ENCODE measurements at places on chromosomes 12 and 14.
A peak's percentile ranks its signal among the peaks of the same experiment; 100 is the strongest.

DNA sequence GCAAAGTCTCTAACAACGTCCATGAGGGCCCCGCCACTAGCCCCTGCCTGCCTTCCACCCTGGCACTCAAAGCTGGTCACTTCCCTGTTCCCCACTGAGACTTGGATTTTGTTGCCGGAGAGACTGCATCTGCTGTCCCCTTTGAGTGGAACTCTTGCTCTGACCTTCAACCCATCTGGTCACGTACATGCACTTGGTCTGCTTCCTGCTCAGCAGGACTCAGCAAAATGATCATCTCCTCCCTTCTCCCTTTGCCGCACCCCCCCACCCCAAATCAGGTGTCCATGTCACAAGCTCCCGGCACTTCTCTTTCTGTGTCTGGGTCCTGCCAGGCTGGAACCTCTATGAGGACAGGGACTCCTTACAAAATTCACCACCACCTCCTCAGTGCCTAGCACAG is 180.9 kb downstream of the CHST11 start:
- no peak for DNase-seq

GRCh38 chr14:93112891-93113677 is 2.6 kb downstream of the ITPK1 start:
- DNase-seq: peak; percentile 58

DNA sequence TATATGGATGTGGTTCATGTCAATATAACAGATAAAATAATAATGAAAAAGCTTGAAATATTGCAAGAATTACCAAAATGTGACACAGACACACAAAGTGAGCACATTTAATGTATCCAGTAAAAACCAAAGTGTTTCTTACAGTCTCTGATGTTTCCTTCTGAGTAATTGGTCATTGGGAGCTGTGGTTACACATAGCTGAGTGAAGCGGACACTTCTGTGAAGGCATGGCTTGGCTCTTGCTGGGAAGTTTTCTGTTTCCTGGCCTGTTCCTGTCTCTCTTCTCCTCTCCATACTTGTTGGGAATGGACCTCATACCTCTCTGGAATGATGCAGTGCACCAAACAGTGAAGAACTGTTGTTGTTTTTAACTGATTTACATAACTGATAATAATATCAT is 117.3 kb downstream of the BICD1 start:
- DNase-seq: no peak

DNA sequence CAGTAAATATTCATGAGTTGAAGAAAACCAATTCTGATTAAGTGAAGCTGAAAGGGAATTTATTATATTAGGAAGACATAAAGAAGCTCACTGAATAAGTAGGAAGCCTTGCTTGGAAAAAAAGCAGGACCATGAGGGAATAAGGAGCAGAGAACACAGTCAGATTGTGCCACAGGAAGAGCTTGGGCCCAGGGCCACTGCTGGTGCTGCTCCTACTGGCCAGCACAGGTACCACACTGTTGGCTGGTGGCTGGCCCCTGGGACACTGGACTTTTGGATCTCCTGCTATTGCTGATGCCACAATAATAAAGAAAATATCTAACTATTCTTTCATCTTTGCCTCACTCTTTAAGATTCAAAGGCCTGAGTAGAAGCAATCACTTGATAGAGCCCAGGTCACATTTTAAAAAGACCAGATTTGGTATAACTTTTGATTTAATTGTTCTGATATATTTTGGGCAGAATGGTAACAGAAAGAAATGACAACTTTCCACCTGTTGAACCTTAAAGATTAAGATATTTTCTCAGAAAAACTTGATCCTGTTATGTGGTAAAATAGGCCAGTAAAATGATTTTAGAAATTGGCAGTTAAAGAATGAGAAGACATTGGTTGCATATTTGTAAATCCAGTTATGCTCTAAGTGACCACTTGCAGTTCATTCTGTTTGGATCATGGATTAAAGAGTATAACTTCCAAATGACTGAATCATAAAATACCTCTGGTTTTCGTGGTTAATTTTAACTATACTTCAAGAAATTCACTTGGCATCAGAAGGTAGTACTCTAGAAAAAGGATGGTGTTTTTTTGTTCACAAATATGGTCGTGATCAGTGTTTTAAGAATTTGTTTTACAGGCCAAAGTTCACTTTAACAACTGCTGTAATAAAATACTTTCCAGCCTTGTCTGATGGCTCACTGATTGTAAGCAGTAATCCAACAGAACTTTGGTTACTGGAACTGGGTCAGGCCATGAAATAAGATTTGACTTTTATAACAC is 68.3 kb downstream of the DERA start:
- peak; percentile 7 for DNase-seq

- DNase-seq: no peak
Measured at GRCh38 chr12:9344541-9344940, 136.3 kb upstream of the PZP start.

GRCh38 chr12:14824012-14824634 is 10.1 kb upstream of the SMCO3 start:
- DNase-seq: no peak

DNA sequence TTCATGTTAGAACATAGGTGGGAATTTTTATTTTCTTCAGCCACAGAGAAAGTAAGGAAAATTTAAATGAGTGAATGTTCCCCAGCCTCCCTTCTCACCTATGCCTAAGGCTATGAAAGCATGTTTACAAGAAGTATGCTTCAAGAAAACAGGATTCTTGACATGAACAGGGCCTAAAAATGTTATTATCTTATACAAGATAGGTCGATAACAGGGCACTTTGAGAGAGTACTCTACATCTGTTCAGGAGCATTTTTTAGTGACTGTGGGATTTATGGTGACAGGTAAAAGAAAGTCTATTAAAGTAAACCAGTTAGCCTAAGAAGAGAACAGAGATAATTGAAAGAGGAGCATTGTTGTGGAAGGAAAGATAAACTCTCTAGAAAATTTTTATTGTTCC is 222.9 kb upstream of the DAAM1 start:
- no peak for DNase-seq

DNA sequence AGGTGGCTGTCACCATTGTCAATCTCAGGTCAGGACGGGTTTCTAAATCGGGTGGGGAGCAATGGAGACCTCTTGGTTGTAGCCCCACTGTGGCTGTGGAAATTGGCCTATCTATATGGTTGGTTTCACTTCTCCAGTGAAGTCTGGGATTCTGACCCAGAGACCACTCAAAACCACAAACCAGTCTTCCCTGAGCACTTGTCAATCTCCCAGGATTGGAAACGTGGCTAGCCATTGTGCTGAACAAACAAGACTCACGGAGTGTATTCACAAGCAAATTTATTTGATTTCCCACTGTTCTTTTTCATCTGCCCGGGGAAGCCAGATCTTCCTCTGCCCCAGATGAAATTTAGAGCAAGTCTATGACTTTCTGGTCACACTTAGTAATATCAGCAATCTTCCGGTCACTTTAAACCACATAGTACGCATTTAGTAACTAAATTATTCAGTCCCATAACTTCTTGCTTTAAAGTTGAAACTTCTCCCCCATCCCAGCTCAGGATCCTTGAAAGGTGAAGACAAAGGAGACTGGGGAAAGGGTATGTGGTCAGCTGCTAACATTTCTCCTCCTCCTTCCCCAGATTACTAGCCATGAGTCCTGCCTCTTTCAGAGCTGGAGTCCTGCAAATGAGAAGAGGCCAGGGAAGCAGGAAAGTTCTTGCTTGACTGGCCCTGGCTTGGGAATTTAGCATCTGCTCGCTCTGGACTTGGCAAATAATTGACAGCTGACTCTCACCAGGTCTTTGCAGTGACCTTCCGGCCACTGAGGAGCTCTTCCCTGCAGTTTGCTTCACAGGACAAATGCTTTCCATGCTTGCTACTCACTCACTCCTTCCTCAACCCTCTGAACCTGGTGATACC is 123.2 kb upstream of the MAX start:
- no peak for DNase-seq

DNA sequence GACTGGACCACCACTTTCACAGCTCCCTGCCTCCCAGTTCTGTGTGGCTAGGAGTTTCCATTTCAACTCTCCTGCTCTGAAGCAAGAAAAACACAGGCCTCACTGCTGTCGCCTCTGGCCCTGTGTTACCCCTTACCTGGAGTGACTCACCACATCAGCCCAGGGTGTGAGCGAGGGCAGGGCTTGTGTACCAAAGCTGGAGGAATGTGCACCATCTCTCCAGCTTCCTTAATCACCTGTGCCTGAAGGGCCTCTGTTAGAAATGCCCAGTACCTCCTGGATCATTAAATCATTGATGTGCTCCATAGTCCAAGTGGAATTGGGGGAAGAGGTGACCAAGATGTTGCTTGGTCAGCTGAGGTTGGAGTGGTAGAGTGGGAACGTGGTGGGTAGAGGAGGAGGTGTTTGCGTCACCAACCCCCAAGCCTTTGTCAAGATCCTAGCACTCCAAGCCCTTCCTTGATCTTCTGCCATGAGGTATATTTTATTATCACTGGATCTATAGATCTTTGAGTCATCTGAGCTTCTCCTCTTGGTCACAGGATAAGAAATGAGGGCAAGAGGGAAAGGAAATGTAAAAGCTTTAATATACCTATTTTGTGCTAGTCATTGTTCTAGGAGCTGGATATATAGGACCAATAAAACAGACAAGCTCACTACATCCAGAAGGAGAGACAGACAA is 51.3 kb downstream of the SSPN start:
- DNase-seq: no peak

DNA sequence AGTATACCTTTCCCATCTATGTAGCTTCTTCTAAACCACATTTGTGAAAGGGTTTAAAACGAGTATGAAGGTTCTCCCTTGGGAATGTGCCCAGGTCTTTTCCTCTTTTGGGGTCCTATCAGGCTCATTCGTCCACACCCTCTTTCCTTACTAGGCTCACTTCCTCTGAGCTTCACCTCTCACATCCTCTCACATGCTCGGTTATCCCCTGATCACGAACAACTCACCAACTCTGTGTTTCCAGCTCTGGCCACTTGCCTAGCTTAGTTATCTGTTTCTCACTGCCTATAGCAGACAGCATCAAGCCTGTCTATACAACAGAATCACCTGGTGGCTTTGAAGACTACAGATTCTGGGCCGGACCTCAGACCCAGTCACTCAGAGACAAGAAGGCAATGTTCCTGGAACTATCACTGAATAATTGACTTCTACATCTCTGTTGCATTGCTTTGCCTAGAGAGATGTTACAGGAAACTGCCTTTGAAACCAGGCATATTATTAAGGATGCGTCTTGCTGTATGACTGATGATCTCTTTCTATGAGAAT is 158.2 kb downstream of the FOXN3 start:
- no peak for DNase-seq

- no peak for DNase-seq
Measured at GRCh38 chr12:59844750-59845149, 248.9 kb downstream of the SLC16A7 start.

GRCh38 chr14:92225731-92226130 is 97.2 kb upstream of the SLC24A4 start:
- no peak for DNase-seq

DNA sequence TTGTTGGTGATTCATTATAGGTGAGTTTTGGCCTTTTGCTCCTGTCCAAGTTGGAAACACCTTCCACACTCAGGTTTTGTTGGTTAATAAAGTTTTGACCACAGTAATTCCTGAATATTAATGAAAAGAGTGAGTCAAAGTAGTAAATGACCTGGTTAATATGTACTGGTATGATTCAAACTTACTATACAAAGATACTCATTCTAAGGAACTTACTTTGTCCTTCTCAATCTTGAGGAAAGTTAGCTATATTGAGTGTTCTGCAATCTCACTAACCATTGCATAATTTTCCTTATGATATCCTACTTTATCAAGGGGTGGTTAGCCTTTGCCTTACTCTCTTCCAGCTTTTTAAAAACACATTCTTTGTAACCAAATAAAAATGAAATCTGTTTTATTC is 20.9 kb upstream of the HECTD1 start:
- DNase-seq: no peak

GRCh38 chr12:121490401-121491281 is 90.2 kb downstream of the KDM2B start:
- no peak for DNase-seq

DNA sequence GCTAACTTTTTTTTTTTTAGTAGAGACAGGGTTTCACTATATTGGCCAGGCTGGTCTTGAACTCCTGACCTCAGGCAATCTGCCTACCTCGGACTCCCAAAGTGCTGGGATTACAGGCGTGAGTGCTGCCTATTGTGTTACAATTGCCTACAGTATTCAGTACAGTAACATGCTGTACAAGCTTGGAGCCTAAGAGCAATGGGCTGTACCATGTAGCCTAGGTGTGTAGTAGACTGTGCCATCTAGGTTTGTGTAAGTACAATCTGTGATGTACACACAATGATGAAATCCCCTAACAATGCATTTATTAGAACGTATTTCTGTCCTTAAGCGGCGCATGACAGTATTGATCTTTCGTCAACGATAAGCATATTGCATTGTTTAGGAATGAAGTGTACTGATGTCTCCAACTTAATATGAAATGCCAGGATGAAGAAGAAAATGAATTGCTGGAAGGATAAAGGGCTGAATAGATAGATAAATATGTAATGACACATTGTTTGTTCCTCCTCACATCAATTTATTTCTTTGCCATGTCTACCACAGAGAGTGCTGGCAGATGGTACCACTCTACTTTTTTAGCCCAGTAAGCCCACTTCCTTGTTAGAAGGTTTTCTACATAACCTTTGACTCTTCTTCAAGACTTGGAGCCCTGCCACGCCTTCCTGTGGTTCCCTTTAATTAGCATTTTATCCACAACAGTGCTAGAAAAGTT is 467.5 kb downstream of the VRK1 start:
- no peak for DNase-seq

- no peak for DNase-seq
Measured at GRCh38 chr12:55686366-55687010, 21.2 kb downstream of the ITGA7 start.

GRCh38 chr14:97297100-97297499 is 499.9 kb downstream of the VRK1 start:
- DNase-seq: no peak

DNA sequence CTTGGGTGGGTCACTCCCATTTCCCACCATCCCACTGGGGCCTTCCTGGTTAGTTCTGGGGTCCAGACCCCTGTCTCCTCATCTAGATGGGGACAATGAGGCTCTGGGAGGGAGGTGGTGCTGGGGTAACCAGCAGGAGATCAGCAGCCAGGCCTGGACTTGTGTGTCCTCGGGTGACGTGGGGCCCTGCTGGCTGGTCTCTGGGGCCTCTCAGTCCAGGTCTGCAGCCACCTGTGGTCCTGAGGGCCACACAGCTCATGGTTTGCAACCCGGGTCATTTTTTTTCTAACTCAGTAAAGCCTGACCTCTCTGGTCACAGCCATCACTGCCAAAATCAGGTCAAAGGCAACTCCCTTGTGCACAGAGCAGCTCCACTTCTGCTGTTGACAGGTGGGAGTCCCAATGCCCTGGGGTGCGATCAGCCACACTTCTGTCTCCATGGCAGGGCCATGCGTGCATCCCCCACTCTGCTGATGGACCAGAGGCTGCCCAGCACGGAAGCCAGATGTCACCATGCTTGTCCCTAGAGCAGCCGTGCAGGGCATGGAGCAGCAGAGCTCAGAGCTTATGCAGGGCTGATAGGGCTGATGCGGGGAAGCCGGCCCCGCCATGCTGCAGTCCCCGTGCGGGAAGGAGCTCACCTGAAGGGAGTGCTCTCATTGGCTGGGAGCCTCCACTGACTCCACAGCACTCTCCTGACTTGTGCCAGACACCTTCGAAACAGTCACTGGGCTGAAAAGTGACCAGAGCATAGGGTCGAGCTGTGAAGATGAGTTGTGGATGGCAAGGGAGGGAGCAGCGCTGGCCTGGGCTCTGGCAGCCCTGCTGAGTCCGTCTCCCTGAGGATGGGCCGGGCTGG is 250.9 kb downstream of the ADGRD1 start:
- DNase-seq: peak; percentile 33

All from activated naive CD4-positive, alpha-beta T cell treated with anti-CD3 and anti-CD28 coated beads, Interleukin-2, amount 50 U/mL, for 72 hours (primary cell).